NCI-H2081 (cell line): ENCODE measurements at places on chromosomes 1 and 21.

GRCh38 chr1:21272540-21272939 lies 17.7 kb downstream of the ECE1 start:
- DNase-seq, result no peak

DNA sequence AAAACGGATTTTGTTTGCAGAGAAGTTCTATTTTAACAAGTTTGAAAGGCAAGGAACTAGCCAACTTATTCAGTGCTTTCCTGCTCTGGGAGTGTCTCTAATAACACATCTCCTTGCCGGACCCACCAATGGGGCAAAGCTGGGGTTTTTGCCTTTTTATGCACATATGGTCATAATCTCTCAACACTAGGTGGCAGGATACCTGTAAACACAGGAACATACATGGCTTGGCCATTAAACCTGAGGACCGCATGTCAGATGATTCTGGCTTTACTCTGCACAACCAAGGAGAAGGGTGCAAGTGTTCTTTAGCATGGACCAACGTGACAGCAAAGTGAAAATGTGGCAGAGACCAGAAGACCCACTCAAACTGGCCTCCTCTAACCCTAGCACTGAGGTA lies 4.9 kb downstream of the TMEM9 start:
- DNase-seq, result peak; percentile 45

- DNase-seq, result no peak
Observed at GRCh38 chr1:87204441-87204840, 124.2 kb upstream of the LMO4 start.

GRCh38 chr1:89863165-89863830 lies 42.5 kb downstream of the LRRC8D start:
- DNase-seq, result no peak

DNA sequence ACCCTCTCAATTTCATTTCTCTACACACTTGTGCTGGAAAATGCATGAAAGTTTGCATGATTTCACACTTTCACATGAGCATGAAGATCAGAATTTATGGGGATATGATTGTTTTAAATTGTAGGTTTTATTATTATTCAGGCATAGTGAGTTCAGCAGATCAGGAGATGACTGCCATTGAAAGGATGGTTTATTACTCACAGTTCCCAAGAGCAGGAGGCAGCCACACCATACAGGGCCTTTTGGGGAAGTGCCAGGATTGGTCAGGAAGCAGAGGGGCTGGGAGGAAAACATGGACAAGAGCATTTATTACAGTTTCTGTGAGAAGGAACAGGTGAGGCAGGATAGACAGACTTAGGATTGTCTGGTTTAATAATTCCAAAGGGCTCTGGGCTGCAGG lies 114.6 kb upstream of the KCNJ15 start:
- no peak for DNase-seq

GRCh38 chr1:7199077-7199779 lies 414.0 kb downstream of the CAMTA1 start:
- no peak for DNase-seq
